Activated CD4-positive, alpha-beta T cell treated with anti-CD3 and anti-CD28 coated beads, Interleukin-2, amount 10 ng/mL, durations not matched to agents 24 days and 14 days (primary cell): ENCODE measurements at places on chromosomes 4 and X. TPM values are rescaled to one million over a fixed set of nuclear protein-coding genes. Genes with fewer than 3 reads are reported as not detected.

GPR34 gene
- total RNA-seq: 0.16 and 0.43 TPM in 2 replicates

TLR1 gene
- 0.85 and 2.6 TPM in 2 replicates for total RNA-seq

PIR gene
- total RNA-seq: 3.1 and 4.2 TPM in 2 replicates

- DNase-seq: no peak
- H3K27me3 ChIP-seq: peaks cover 5% of the 10 kb centered on the region
- no peaks in the 10 kb centered on the region for H3K36me3 ChIP-seq
- no peaks in the 10 kb centered on the region for H3K4me1 ChIP-seq
- no peak overlapping the region for H3K4me3 ChIP-seq
These were observed 245.1 kb downstream of the PTTG2 start for GRCh38 chr4:38205261-38205660.

DNA sequence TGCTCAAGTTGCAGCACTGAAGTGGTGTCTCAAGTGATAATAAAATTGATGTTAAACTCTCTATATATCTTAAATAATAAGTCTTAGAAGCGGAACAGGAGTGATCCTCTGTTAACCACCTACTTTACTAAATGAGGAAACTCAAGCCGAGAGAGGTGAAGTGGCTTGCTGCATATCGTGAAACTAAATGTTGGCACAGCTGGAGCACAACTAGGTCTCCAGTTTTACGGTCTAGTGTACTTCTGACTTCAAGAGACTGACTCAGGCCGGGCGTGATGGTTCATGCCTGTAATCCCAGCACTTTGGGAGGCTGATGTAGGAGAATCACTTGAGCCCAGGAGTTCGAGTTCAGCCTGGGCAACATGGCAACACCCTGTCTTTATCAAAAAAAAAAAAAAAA is 35.5 kb upstream of the PLS3 start:
- no peaks in the 10 kb centered on the region for H3K36me3 ChIP-seq
- no peak overlapping the region for H3K27ac ChIP-seq
- H3K27me3 ChIP-seq: no peaks in the 10 kb centered on the region
- H3K4me1 ChIP-seq: no peaks in the 10 kb centered on the region
- no peak for DNase-seq

DNA sequence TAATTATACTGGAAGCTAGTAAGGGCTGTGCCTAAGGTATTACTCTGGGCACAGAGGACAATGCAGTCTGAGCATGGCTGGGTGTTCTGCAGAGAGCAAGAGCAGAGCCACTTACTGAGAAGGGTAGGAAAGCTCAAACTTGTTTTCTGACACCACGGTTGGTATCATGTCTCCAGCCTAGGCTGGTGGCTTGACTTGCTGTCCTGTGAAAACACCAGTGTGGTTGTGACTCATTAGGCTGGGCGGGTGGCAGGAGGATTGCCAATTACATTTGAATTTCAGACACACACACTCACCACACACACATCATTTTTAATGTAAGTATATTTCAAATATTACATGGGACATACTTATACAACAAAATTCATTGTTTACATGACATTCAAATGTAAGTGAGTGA is 19.7 kb upstream of the MTM1 start:
- H3K27me3 ChIP-seq: no peaks in the 10 kb centered on the region
- DNase-seq: no peak
- peaks cover 19% of the 10 kb centered on the region for H3K4me1 ChIP-seq
- no peak overlapping the region for H3K27ac ChIP-seq
- H3K36me3 ChIP-seq: no peaks in the 10 kb centered on the region

GRCh38 chr4:52869656-52870055 is 7.5 kb downstream of the RASL11B start:
- no peak overlapping the region for H3K27ac ChIP-seq
- H3K36me3 ChIP-seq: no peaks in the 10 kb centered on the region
- H3K27me3 ChIP-seq: no peaks in the 10 kb centered on the region
- no peak overlapping the region for H3K4me3 ChIP-seq
- no peak for DNase-seq

GRCh38 chrX:135547767-135548166 is 27.3 kb downstream of the INTS6L start:
- H3K27me3 ChIP-seq: no peaks in the 10 kb centered on the region
- peaks cover 17% of the 10 kb centered on the region for H3K4me1 ChIP-seq

DNA sequence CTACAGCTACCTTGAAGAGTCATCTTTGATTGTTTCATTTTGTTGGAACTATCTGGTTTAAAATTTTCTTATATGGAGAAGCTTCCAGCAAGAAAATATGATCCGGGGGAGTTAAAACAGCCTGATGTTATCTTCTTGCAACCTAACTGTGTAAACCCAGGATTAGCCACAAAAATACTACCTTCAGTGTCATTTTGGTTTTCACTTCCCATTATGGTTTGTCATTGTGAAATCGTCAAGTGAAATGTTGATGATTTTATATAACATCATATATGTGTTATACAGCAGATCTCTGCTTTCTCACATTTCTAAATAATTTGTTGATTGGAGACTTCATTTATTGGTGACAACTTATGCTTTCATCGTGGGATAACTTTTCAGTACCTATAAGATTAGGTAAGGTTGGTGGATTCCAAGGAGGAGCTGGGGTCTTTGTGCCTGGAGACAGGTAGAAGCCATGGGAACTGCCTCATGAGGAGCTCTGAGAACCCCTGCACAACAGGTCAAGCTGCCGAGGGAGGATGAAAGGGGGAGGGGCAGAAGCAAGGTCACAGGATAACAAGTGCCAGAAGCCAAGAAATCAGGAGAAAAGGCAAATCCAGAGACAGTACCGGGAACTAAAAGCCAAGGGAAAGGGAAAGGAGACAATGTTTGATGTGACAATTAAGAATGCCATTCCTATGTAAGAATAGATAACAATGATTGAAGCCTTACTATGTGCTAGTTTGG is 7.2 kb downstream of the ARHGAP24 start:
- H3K4me1 ChIP-seq: no peaks in the 10 kb centered on the region
- peaks cover 2% of the 10 kb centered on the region for H3K27me3 ChIP-seq
- DNase-seq: no peak
- H3K36me3 ChIP-seq: no peaks in the 10 kb centered on the region

DNA sequence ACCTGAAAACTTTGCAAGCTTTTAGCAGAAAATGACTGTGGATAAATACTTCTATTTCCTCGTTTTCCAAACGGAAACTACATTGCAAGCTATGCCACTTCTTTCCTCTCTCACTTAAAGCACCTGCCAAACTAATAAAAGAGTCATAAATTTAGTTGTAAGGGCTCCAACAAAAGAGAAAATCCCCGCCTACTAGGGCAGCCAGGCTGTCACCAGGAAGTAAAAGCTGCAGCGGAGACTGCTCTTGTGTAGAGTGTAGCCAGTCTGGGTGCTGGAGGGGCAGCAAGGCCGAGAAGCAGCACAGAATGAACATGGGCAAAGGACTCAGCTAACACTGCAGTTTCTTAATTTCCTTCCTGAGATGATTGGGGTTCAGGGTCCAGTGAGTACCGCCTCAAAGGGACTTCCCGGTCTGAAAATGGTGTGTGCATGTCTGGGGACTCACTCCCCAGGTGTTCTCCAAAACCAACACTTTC is 89.3 kb upstream of the MAML3 start:
- H3K27me3 ChIP-seq: peaks cover 5% of the 10 kb centered on the region
- peak; percentile 74 for DNase-seq
- peak overlapping the region; percentile 34 for H3K4me3 ChIP-seq
- no peaks in the 10 kb centered on the region for H3K36me3 ChIP-seq

DNA sequence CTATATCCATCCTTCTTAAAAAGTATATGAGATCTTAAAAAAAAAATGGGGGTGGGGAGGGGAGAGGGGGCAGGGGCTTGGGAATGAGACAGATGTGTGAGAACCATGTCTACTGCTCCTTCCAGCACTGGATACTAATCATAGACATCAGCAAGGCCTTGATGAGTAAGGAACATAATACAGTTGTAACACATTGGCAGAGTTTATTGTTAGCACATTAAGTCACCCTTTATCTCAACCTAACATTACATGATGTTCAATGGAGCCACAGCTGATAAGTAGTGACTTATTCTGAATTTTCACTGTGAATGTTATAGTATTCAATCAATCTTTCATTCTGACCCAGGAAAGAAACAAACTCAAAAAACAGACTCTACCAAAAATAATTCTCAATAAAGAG is 47.3 kb upstream of the KCNE5 start:
- no peaks in the 10 kb centered on the region for H3K4me1 ChIP-seq
- no peak overlapping the region for H3K27ac ChIP-seq
- H3K36me3 ChIP-seq: peaks cover 36% of the 10 kb centered on the region
- H3K4me3 ChIP-seq: no peak overlapping the region
- H3K27me3 ChIP-seq: no peaks in the 10 kb centered on the region
- DNase-seq: no peak

DNA sequence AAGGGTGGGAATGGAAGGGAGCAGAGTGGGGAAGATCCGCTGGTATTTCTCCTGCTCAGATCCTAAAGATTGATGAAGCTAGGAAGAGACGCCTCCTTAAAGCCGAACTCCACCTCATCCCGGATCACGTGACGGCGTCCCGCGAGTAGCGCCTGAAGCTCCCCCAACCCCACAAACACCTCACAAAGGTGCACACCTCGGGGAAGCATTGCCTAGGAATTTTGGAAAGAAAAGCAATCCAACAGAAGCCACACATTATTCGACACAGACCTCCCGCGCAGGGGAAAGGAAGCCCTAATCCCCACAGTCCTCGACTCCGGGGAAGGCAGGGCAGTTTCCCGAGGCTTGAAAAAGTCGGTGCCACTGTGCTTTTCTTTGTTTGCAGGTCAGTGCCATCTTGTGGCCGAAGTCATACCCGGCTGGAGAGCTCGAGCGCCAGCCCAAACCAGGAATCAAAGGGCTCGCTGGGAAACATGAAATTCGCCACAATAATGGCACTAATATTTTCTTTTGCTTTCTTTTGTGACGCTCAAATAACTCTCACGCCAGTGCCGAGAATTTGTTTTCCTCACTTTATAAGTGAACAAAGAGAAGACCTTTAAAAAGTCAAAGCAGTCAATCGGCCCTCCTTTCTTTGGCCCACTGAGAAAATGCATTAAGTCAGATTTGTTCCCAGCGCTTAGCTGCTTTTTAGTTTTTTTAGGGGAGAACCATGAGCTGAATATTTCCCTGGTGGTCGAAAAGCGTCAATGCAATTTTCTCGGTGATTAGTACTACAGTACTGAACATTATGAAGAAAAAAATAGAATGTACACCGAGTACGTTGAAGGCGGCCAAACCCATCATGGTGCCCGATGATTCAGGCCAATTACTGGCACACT is at the start of gene NPY1R:
Gene NPY1R, minus strand, starts transcription at position 71 of the 881 bp plus-strand sequence. CDS start 6,042 bp downstream, outside the sequence.
- H3K36me3 ChIP-seq: no peaks in the 10 kb centered on the region
- no peak within 1 kb of the TSS for H3K27ac ChIP-seq
- peak; percentile 77 for DNase-seq

GRCh38 chr4:84631573-84631972 is 48.6 kb downstream of the CDS1 start:
- no peak overlapping the region for H3K4me3 ChIP-seq
- no peak overlapping the region for H3K27ac ChIP-seq
- H3K4me1 ChIP-seq: no peaks in the 10 kb centered on the region
- H3K36me3 ChIP-seq: no peaks in the 10 kb centered on the region
- no peaks in the 10 kb centered on the region for H3K27me3 ChIP-seq

GRCh38 chr4:13088726-13089658 is 395.1 kb downstream of the RAB28 start:
- no peaks in the 10 kb centered on the region for H3K36me3 ChIP-seq
- H3K4me1 ChIP-seq: no peaks in the 10 kb centered on the region
- H3K27ac ChIP-seq: no peak overlapping the region

DNA sequence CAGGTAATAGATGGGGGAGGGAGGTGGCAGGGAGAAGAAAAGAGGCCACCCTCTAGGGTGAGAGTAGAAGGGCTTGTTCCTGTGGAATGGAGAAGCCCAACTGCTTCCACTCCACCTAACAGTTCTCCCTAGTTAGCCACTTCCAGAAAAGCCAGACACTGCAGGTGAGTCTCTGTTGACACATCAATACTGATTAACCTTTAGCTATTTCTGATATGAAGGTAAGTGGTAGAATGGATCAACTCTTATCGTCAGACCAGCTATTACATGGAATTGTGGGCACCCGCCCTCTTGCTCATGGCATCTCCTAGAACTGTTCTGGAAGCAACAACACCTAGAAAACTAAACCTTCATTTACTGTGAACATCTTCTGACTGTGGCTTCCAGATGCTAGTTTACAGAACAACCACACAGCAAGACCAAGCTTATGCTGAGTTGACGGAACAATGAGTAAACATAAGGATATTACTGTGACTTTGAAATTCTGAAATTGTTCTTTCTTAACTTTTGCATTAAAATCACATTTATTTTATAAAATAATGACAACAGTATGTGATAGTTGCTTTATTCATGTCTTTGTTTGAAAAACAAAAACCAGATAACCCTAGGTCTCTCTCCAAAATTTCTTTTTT is 44.7 kb downstream of the ANXA3 start:
- H3K27ac ChIP-seq: no peak overlapping the region
- H3K27me3 ChIP-seq: no peaks in the 10 kb centered on the region
- H3K4me3 ChIP-seq: no peak overlapping the region
- H3K36me3 ChIP-seq: peaks cover 3% of the 10 kb centered on the region
